Mammary epithelial cell (primary cell): ENCODE measurements at places on chromosomes 2 and 18. TPM values are rescaled to one million over a fixed set of nuclear protein-coding genes. Genes with fewer than 3 reads are reported as not detected.

DNA sequence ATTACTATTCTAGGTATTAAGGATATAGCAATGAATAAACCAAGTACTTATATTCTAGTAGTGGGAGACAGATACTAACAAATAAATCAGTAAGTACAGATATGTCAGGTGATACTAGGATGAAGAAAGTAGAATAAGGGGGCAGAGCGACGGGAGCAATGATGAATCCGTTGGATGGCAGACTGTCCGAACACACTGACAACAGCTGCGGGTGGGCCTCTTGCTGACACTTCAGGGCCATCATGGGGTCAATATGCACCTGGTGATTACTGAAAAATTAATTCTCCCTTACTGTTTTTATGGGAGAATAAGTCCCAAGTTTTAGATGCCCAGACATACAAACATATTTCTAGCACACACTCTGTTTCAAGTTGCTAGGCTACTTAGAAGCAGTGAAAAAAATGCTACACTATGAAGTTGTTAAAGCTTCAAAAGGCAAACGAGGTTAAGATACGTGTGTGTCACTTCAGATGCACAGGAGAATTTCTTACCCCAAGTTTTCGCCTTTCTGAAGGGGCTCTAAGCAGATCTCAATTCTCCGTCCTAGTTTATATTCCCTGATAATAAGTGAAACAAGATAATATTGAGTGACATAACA is 78.7 kb downstream of the USP40 start:
- DNase-seq = no peak

DNA sequence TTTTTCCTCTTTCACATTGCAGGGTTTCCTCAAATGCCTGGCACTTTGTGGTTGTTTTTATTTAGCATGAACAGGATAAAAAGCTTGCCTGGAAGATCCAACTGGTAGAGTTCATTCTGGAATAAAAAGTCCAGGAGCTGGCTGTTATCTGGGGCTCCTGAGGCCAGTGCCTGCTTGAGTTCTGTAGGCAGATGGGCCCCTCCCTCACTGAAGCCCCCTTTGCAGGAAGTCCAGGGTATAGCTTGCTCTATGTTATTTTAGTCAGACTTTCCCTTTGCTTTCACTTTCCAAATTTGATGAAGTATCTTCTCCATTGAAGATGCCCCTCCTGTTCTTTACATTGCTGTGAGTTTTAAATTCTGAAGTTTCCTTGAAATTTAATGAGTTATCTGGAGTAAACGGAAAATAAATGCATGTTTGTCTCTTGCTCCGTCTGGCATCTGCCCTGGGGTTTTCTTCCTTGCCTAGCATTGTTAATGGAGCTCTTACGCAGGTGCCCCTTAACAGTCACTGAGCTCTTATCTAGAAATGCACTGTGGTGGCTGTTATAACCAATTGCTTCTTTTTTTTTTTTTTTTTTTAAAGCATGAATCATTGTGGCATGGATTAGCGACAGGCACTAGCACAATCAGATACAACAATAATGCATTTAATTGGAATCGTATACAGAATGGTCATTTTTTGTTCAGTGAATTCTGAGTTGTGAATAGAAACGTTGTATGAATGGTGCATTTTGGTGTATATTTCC is 27.0 kb upstream of the LPIN1 start:
- DNase-seq = no peak

- no peak for DNase-seq
These were observed 118.2 kb downstream of the HDAC4 start for GRCh38 chr2:239282448-239283287.

- DNase-seq = no peak
These were observed 146.3 kb upstream of the ZC3H15 start for GRCh38 chr2:186339716-186340115.

GRCh38 chr2:97932975-97933662 is 62.6 kb downstream of the TMEM131 start:
- no peak for DNase-seq

DNA sequence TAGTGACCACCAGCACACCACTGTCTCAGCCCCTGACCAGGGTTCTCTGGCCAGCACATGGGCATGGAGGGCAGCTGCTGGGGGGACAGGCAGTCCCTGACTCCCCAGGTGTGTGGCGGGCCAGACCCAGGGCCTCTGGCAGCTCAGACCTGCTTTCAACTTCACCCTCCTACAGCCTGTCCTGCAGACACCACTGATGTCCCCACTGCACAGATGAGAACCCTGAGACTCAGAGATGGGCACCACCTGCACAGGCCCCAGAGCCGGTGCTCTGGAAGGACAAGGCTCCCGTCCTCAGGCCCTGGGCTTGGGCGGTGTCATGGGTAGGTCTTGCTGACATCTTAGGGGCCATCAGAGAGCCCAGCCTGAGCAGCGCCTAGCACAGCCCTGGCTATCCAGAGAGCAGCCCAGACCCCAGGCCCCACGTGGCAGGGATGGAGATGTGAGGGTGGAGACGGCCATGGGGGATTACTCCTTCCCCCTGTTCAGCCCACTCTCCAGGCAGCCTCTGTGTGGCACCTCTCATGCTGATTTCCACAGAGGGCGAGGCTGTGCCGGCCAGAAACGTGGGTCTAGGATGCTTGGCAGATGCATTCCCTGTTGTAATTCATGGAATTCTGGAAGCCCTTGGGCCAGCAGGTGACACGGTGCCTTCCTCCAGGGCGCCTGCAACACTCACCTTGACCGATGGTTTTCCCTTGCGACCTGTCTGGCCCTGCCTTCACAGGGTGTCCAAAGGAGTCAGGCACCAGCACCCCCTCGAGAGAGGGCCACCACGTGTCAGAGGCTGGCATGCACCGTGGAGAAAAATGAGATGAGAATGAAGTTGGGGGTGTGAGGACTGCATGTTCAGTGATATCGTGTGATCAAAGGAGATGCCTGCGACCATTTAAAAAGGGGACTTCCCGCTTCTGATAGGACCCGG is 61.2 kb upstream of the GLI2 start:
- DNase-seq = no peak

GRCh38 chr18:55390898-55391297 is 197.1 kb downstream of the TCF4 start:
- DNase-seq = no peak

GRCh38 chr2:12080360-12080759 is 333.9 kb downstream of the LPIN1 start:
- no peak for DNase-seq

DNA sequence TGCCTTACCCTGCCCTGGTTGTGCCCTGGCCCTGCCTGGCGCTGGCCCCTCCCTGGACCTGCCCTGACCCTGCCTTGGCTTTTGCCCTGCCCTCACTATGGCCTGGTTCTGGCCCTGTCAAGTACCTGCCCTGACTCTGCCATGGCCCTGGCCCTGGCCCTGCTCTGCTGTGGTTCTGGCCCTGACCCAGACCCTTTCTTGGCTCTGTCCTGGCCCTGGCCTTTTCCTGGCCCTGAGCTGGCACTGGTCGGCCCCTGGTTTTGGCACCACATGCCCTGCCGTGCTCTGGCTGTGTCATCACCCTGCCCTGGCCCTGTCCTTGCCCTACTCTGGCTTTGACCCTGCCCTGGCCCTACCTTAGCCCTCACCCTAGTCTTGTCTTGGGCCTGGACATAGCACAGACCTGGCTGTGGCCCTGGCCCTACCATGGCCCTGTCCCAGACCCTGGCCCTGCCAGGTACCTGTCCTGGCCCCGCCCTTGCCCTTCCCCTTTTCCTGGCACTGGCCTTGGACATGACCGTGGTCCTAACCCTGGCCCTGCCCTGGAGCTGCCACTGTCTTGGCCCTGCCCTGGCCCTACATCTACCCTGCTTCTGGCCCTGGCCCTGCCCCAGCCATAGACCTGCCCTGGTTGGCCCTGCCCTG is 4.8 kb upstream of the ANKRD62 start:
- no peak for DNase-seq

DNA sequence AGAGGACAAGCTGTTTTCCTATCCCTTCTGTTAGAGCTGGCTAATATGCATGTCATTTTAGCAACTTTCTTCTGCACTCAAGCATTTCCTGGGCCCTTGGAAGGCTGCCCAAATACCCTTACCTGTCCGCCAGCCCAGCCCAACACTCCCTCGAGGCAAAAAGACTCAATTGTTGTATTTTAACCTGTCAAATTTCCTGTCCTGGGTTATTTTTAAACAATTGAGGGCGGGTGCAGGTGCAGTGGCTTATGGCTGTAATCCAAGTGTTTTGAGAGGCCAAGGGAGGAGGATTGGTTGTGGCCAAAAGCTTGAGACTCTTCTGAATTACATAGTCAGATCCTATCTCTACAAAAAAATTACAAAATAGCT is 125.0 kb upstream of the ARHGAP28 start:
- DNase-seq = peak; percentile 66

DNA sequence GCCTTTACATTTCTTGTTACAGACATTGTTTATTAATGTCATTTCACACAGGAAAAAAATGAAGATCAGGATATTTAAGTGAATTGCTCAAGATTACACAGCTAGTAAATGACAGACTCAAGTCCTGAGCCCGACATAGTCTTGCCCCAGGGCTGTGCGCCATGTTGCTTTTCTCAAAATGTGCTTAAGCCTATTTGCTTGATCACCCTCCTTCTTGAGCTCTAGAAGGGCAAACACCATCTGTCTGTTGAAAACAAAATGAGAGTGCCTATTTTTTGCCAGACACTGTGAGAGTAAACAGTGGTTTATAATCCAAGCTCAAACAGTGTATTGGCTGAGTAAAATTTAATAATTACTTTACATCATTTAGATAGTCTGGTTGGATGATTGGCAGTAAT is 34.8 kb upstream of the HNMT start:
- DNase-seq = no peak

DNA sequence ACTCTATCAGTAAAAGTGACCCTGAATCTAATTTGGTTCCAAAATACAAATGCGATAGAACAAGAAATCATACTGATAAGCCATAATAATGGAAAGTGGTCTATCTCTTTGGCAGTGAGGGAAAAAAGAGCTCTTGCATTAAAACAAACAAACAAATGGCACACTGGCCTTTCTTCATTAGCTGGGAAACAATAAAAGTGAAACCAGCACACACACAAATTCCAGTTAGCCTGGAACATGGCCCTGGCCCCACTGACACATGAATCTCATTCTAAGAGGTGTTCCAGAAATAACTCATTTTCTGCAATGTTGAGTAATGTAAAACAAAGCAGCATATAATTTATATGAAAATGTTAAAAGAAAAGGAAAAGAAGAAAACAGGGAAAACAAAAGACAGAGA is 79.3 kb upstream of the TGFA start:
- DNase-seq = no peak

DNA sequence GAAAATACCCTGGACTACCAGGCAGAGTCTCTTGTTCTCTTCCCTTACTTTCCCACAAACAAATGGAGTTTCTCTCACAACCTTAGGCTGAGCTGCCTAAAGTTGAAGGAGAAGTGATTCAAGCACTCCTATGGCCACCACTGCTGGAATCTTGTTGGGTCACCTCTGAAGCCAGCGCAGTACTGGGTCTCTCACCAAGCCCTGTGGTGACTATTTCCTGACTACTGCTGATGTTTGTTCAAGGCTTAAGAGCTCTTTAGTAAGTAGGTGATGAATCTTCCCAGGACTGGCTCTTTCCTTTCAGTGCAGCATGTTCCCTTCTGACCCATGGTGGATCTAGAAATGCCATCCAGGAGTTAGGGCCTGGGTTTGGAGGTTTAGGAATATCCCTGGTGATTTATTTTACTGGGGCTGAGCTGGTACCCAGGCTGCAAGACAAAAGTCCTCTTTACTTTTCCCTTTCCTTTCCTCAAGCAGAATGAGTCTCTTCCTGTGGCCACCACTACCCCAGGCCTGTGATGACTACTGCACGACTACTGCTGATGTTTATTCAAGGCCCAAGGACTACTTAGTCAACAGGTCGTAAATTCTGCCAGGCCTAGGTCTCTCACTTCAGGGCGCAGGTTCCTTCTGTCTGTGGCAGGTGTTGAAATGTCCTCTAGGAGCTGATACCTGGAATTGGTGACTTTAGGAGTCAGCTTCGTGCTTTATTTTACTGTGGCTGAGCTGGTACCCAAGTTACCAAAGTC is 121.8 kb downstream of the SLC4A10 start:
- no peak for DNase-seq

DNA sequence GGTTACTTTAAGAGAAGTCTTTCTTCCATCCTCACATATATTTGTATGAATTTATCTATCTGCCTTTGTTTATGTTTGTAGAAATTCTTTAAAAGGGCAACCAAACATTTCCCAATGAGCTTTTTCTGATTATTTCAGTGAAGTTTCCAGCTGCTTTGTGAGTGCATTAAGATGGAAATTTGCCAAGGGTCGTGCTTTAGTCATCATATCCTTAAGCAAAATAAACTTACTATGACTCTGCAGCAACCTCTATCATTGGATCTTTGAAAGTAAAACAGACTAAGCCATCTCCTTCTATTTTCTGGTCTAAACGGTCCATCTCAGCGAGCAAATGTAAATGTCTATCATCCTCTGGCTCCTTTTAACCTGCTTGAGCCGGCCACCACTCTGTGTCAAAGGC is 489.3 kb downstream of the SOX11 start:
- no peak for DNase-seq

DNA sequence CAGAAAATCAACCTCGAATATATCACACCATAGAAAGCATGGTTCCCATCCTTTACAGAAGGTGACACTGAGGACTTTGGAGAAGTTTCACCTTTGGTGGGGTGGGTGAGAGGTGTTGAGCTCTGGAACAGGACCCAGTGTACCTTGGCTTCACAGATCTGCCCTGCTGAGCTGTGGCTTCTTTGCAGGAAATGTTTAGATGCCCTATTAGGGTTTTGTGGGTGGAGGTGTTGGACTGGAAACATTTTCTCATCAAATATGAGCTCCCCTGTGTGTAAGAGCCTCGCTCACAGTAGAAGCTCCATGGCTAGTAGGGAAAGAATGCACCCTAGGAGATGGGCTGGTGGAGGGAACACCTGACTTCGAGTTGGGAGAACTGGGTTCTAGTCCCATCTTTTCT is 55.6 kb downstream of the RPL37A start:
- DNase-seq = no peak

- DNase-seq = no peak
These were observed 532 bp downstream of the MYOM1 start for GRCh38 chr18:3219241-3219630.

The ELOA2 gene
- not detected in 2 replicates for total RNA-seq

The SLC9A4 gene
- total RNA-seq = 0.07 and 0.19 TPM in 2 replicates

The AGXT gene
- not detected for total RNA-seq
